ENCODE measurements at places on chromosomes 2 and 18.

GRCh38 chr2:170276925-170277629, 99.1 kb downstream of the MYO3B start:
- no peak for DNase-seq

DNA sequence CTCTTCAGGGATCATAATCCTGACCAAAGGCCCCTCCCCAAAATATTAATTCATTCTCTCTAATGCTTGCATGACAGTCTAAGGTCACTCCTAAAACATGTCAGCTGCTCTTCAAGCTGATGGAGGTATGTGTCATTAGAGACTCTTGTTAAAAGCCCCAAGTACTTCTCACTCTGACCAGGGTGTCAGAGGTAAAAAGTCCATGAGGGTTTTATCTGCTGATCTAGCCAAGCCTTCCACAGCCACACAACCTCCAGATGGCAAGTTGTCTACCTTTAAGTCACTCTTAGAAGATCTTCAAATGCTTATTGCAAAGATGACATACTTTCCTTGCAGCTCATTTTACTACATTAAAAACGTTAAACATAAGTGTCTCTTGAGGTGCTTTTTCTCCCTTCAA, 83.6 kb upstream of the ETAA1 start:
- no peak for DNase-seq

GRCh38 chr18:58886864-58887612, 22.4 kb downstream of the ZNF532 start:
- DNase-seq: no peak

DNA sequence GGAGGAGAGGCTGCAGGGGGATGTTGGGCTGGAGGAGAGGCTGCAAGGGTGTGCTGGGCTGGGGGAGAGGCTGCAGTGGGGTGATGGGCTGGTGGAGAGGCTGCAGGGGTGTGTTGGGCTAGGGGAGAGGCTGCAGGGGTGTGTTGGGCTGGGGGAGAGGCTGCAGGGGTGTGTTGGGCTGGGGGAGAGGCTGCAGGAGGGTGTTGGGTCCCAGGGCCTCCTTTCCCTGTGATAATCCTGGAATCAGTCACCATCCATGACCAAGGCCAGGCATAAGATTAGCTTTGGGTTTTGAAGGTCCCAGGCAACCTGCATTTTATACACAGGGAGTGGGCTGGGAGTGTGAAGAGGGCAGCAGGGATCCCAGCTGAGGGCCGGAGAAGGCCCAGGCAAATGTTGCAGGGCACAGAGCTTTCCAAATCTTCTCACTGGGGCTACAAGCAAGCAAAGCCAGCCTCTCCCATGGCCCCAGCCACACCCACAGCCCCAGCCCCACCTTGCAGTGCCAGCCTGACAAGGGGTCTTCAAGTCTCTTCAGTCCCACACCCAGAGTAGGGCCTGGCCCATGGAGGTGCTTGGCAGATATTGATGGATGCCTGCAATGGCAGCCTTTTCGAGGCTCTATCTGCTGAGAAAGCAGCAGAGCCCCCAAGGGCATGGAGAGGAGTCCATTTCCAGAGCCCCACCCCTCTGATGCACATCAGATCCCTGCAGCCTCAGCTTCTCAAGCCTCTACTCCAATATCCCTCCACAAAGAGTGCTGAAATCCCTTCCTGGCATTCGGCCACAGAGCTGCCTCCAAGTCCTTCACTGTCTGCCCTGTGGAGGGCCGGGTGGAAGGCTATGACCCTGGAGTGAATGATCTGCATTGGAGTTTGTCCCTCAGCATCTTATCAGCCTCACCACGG, 50.3 kb upstream of the GLI2 start:
- DNase-seq: no peak

- DNase-seq: no peak
Observed at GRCh38 chr2:156331572-156332283, 793 bp downstream of the NR4A2 start.

DNA sequence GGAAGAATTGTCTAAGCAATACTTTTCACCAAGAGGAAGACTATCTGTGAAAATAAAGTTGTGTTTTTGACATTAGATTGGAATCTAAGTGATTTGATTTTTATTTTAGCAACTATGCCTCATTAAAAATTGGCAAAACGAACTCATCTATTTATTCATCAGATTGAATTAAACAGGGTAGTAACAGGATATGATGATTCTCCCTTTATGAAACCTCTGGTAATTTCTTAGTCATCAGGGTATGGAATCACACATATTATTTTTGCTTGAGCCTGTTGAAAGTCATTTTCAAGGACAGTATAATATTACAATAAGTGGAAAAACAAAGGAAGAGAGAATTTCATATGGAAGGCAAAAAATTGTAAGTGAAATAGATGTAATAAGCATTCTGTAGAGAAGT, 22.0 kb downstream of the ZNF804A start:
- no peak for DNase-seq

DNA sequence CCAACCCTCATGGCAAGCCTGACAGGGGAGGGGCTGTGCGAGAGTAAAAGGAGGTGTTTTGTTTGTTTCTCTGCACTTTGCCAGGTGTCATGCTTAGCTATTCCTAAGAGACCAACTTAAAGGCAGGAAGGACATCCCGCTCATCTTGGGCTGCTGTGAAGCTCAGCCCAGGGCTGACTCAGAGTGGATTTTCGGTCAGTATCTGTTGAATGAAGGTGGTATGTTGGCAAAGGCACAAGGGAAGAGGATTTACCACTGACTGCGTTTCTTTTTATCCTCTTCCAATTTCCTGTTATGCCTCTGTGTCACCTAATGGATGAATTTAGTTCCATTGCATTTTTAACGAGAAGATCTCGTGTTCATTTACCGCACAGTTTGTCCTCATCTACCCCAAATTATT, 18.9 kb downstream of the TRPM8 start:
- DNase-seq: no peak

GRCh38 chr2:28341208-28341891, 51.3 kb upstream of the FOSL2 start:
- no peak for DNase-seq

GRCh38 chr2:71788186-71788525, 334.8 kb downstream of the DYSF start:
- DNase-seq: no peak

DNA sequence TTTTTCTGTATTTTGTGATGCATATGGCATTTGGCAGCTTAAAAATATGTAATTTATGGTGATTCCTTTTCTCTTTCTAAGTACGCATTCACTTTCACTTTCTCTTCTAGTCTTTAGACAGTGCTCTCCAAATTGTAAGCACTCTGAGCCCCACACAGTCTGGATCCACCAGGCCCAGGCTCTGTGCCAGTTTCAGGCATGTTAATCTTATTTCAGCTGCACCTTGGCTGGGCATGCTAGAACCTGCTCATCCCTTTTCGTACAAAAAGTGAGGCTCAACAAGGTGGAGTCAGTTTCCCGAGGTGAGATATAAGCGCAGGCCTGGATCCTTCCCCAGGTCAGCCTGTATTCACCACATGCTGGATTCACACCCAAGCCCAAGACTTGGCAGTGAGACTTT, 203.9 kb downstream of the MTX2 start:
- DNase-seq: no peak

- DNase-seq: no peak
Observed at GRCh38 chr18:41828137-41828536, 126.9 kb upstream of the PIK3C3 start.

GRCh38 chr18:10499230-10499629, 26.6 kb upstream of the NAPG start:
- no peak for DNase-seq

DNA sequence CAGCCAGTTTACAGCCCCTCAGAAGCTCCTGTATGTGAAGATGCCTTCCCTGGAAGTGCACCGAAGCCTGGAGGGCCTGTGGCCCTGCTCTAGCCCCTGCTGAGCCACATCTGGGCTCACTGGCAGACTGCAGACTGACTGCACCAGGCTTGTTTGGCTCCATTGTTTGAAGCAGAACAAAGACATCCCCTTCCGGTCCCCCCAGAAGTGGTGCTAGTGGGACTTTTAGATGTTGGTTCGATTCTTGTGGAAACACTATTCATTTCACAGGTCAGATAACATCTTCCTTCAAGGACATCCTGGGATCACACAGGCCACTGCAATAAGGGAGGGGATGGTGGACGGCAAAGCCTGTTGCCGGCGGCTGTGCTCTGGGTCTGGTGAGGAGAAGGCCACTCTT, 57.8 kb upstream of the CBLN2 start:
- no peak for DNase-seq

DNA sequence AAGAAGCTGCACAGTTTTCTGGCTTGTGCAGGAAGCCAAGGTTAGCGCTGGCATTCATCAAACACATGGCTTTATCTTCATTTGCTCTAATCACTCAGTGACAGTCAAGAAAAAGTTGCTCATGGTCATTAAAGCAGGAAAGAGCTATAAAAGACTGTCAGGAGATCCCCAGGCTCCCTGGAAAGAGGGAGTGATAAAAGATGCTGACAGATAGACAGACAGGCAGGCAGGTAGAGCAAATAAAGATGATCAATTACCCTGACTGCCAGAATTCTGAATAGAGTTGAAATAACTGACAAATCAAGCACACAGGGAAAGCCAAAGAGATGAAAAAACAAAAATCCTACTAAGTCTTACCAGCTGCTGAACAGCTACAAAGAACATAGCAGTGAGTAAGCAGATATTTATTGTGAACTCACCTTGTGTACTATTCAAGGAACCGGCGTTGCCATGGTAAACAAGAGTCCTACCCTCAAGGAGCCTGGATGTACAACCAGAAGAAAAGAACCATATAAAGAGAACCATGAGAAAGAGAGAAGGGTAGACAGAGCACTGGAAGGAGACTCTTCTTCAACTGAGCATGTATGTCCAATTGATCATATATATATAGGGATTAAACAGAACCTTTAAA, 68.0 kb downstream of the RNF152 start:
- DNase-seq: no peak

GRCh38 chr2:67067656-67068055, 329.5 kb upstream of the ETAA1 start:
- no peak for DNase-seq

DNA sequence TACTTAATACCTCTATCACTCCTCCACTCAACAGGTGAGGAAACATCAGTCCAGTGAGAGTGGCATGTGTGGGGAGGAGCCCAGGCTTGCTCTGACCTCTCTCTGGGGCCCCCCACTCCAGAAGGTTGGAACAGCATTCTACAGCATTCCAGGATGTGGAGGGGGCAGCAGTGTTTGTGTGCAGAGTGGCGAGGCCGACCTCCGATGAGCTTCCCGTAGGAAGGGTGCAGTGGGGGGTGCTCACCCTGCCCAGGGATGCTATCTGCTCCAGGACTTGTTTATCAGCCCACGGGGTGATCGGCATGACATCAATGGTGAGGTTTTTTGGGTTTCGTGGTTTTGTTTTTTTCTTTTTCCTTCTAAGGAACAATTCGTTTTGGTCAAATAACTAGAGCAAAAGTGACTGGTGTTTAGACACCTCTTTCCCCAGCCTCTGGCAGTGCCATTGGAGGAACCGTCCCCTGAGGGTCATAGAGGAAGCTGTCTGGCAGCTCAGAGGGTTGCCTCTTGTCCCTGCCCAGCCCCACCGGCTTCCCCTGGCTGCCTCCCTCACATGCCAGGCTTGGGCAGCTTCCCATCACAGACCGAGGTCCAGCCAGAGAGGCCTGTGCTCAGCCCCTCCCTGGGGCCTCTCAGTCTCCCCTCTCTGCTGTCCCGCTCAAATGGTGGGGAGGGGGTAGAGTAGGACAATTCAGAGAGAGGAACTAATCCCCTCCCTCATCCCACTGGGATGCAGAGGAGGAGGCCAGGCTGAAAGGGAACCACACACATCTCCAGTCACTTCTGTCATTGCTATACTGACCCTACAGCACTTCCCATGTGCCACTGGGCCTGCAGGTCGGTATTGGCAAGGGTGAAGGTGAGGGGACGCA, 96.5 kb downstream of the ZFP36L2 start:
- no peak for DNase-seq

- DNase-seq: no peak
Observed at GRCh38 chr2:126862730-126863129, 36.0 kb upstream of the TEX51 start.

All from activated CD8-positive, alpha-beta memory T cell treated with anti-CD3 and anti-CD28 coated beads for 4 hours (primary cell).